ENCODE measurements at places on chromosomes 7 and 10. TPM values are rescaled to one million over a fixed set of nuclear protein-coding genes. Genes with fewer than 3 reads are reported as not detected.

DNA sequence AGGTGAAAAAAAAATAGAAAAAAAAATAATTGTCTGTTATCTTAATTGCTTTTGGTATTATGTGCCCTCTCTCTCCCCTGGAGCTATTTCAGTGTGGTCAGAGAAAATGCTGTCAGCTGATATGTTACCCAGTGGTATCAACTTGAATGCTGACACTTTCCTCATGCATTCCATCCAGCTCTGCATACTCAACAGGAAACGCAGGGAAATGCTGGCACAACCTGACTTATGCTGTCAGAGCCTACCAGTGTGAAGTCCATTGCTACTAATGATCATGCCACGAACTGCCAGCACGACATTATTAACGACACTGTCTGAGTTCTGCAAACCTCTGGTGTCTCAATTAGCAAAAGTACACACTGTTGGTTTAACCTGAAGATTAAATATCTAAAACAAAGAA, 182.8 kb downstream of the ZWINT start:
- no peak for ATAC-seq

- no peak for ATAC-seq
Observed at GRCh38 chr10:132916956-132917666, 25.3 kb downstream of the CFAP46 start.

GRCh38 chr7:103037476-103037822, 37.1 kb downstream of the FBXL13 start:
- no peak for ATAC-seq

The GSTO2 gene
- 25.1 TPM for total RNA-seq

Data from esophagus mucosa (tissue), 1 donor.